ENCODE measurements at places on chromosomes 11 and 22.

- DNase-seq = no peak
Measured at GRCh38 chr11:44963136-44963535, 12.5 kb upstream of the TP53I11 start.

DNA sequence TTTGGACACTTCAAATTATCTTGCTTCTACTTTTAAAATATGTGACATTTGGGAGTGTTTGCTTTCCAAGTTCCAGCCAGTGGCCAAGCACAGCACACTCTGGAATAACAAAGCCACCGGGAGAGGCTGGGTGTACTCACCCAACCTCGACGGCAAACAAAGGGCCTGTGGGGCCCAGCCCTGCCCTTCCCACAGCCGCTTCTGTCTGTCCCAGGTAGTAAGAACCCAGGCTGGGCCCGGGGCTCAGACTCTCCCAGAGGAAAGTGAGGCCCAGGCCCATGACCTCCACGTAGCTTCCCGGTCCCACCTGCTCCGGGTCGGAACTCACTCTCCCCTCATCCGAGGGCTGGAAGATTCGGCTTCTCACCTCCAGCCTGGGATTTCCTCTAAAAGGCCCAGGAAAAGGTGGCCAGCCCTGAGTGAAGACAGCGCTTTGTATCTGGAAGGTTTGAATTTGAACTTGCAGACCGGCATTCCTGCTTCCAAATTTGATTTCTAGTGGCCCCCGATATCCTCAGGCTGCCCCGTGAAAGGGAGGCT is 93.5 kb downstream of the CELSR1 start:
- no peak for DNase-seq

DNA sequence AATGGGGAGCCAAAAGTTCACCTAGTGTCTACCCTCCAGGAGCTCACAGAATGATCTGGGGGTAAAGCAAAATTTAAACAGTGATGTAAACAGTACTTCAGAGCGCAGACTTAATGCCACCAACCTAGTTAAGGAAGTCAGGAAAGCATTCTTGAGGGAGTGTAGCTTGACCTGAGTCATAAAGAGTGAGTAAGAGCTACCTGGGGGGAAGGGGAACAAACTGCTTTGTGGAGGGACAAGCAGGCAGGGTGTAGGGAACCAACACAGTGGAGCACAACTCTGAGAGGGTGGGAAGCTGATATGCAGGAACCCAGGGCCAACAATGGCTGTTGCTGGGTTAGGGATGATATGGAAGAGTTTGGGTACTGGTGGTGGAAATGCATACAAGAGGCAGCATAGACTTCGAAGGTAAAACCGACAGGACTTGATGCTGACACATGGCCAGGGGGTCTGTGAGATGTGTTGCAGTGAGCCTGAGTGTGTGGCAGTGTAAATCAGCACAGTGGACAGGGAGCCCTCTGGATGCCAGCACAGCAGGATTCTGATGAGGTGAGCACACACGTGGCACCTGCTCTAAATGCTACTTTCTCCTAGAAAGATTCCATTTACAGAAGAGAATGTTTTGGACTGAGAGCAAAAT is 58.3 kb upstream of the CYP2D6 start:
- no peak for DNase-seq

GRCh38 chr11:46898396-46899095 is 19.8 kb downstream of the LRP4 start:
- DNase-seq = no peak

DNA sequence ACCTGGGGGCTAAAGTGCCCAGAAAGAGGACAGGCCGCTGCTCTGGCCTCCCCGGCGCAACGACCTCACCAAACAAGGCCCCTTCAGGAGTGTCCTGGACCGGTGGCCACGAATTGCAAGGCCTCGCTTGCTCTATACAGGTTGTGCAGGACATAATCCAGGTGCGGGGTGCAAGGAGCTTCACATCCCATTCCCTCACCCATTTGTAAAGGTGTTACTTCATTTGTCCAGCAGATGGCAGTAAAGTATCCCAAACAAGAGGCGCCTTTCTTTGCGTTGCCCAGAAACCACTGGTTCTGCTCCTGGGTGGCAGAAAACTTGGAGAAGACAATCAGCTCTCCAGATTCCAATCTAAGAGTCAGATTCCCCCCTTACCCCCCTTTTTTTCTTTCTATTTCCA is 35.9 kb upstream of the PRDM11 start:
- no peak for DNase-seq

DNA sequence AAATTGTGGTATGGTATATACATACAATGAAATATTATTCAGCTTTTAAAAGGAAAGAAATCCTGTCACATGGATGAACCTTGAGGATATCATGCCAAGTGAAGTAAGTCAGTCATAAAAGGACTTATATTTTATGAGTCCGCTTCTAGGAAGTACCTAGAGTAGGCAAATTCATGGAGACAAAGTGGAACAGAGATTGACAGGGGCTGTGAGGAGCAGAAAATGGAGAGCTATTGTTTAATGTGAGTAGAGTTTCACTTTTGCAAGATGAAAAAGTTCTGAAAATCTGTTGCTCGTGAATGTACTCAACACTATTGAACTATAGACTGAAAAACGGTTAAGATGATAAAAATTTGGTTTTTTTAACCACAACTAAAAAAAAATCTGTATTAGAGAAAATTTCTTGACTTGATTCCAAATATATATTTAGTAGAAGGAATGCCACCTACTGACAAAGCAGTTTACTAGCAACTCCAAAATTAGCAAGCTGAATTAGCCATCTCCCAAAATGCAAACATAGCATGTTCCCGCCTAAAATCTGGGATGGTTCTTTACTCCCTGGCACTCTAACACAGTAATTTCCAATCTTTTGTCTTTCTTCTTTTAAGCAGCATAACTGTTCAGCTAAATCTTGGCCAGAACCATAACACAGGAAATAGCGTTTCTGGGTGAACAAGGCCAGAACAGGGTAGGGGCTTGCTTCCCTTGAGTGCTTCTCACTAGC is 1.5 kb downstream of the UFD1 start:
- no peak for DNase-seq

DNA sequence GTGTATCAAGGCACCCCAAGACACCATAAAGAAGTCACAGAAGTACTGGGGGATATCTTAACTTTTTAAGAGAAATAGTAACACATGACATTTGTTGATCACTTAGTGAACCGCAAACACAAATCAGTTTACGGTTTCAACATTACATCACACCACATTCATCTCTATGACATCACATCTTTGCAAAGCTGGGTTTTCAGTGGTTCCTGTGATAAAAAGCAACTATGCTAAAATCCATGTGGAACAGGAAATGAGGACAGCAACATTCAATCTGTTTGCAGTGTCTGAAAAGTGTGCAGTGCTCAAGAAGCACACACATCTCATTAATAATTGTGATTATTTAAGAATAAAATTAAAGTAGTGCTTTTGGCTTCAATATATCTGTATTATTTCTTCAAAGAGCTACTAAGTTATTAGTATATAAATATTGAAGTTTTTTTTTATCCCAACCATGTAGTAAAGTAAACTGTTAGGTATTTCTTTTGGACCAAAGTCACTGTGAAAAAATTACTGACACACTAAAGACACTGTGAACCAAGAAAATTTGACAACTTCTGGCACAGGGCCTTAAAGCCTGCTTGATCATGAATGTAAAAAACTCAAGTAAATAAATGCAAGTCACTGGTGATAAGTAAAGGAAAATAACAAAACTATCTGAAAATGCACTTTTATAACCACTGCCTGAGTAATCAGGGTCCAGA is 156.0 kb upstream of the SOX6 start:
- DNase-seq = no peak

GRCh38 chr11:98979205-98979604 is 41.5 kb upstream of the CNTN5 start:
- DNase-seq = no peak

DNA sequence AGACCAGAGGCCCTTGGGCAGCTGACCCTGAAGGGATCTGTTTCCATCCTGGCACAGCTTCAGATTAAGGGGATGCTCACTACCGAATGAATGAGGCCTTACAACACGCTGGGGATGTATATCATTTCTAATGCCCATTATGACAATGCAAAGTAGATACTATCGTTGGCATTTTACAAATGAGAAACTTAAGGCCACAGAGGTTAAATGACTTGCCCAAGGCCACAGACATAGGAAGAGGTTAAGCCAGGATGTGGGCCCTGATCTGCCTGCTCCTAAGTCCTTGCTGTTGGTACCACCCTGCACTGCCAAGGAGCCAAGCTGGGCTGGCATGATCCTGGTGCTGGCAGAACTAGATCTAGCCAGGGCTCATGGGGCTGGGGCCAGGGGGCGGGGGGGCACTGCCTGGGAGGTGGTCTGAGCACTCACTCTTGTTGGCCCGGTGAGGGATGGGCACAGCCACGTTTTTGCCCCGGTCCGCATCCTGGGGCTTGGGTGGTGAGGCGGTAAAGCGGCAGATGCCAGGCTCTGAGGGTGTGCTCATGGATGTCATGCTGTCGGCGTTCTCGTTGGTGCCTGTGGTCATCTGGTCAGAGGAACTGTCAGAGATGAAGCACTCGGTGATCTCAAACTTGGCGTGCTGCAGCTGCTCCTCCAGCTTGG is 102.8 kb downstream of the CEP164 start:
- DNase-seq = no peak

DNA sequence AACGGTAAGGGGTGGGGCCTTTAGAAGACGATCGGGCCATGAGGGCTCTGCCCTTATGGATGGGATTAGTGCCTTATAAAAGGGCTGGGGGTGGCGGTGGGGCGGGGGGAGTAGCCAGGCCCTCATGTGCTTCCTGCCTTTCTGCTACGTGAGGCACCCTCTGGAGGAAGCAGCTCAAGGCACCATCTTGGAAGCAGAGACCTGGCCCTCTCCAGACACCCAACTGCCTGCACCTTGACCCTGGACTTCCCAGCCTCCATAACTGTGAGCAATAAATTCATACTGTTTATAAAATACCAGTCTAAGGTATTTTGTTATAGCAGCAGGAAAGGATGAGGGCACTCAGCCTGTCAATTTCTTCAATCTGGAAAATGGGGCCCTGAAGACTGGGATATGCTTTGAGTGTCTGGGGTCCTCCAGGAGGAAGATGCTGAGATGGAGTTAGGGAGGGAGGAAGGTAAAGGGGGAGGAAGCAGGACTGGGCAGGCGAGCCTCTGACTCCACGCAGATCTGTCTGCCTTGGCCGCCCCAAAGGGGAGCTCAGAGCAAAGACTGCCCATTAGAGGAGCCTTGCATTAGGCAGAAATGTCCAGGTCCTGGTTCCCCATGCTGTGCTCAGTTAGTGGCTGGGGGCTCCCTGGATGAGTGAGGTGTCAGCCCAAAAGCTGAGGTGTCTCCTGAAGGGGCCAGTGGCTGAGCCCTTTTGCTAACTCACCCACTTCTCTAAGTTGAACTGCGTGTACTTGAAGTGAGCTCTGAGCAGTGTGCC is 5.3 kb downstream of the CABP2 start:
- DNase-seq = no peak

DNA sequence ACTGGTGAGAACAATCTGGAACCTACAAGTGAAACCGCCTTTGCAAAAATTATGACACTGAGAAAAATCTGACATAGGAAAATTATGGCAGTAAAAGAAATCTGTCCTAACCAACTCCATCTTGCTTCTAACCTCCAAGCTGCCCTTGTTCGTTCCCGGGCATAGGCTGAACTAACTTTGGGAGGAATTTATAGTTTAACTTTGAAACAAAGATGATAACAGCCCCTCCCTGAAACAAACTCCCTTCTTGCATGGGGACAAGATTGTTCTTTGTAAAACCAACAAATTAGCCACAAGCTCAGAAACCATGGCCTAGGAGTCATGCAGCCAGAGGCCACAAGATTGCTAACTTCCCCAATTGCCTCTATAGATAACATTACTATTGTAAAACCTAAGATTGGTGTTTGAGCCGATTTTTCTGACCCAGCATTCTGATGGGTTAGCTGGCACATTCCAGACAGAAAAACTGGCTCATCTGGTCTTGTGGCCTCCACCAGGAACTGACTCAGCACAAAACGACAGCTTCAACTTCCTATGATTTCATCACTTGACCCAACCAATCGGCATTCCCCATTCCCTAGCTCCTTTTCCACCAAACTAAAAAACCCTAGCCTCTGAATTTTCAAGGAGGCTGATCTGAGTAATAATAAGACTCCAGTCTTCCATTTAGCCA is 3.6 kb upstream of the CCDC81 start:
- DNase-seq = no peak

DNA sequence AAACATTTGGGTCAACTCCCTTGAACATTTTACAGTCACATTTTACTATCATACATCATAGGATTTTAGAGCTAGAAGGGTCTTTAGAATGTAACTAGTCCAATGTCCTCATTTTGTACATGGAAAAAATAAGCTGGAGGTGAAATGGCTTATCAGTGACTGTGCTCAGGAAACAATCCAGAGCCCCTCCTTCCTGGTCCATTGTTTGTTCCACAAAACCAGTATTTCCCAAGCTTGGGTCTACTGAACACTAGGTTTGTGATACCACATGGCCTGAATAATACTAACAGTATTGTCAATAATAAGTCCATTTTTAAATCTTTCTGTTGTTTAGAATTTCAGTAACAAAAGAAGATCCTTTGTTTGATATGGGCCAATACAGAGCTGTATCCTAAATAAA is 27.1 kb downstream of the PDGFD start:
- DNase-seq = no peak
